ENCODE measurements at places on chromosomes 12 and 14. TPM values are rescaled to one million over a fixed set of nuclear protein-coding genes. Genes with fewer than 3 reads are reported as not detected.
A peak's percentile ranks its signal among the peaks of the same experiment; 100 is the strongest.

The C12orf57 gene
- polyA plus RNA-seq, result 259 TPM

The WNT5B gene
- not detected for polyA plus RNA-seq

The FAM181A gene
- not detected for polyA plus RNA-seq

The FOXN4 gene
- polyA plus RNA-seq, result not detected

The FGF23 gene
- not detected for polyA plus RNA-seq

The CAPZA3 gene
- polyA plus RNA-seq, result not detected

The ANAPC7 gene
- 26.9 TPM for polyA plus RNA-seq

The SLC25A47 gene
- not detected for polyA plus RNA-seq

GRCh38 chr12:102195826-102196225, 1.8 kb downstream of the PMCH start:
- no peaks in the 10 kb centered on the region for H3K4me1 ChIP-seq
- DNase-seq, result no peak
- no peaks in the 10 kb centered on the region for H3K36me3 ChIP-seq
- H3K27me3 ChIP-seq, result no peaks in the 10 kb centered on the region

GRCh38 chr12:118107694-118108093, 3.9 kb upstream of the VSIG10 start:
- no peak overlapping the region for H3K4me3 ChIP-seq
- H3K27ac ChIP-seq, result no peak overlapping the region
- no peaks in the 10 kb centered on the region for H3K36me3 ChIP-seq

GRCh38 chr14:94823556-94824341, 53.8 kb upstream of the GSC start:
- H3K4me3 ChIP-seq, result no peak overlapping the region
- no peak for DNase-seq
- no peaks in the 10 kb centered on the region for H3K36me3 ChIP-seq
- no peak overlapping the region for H3K27ac ChIP-seq

DNA sequence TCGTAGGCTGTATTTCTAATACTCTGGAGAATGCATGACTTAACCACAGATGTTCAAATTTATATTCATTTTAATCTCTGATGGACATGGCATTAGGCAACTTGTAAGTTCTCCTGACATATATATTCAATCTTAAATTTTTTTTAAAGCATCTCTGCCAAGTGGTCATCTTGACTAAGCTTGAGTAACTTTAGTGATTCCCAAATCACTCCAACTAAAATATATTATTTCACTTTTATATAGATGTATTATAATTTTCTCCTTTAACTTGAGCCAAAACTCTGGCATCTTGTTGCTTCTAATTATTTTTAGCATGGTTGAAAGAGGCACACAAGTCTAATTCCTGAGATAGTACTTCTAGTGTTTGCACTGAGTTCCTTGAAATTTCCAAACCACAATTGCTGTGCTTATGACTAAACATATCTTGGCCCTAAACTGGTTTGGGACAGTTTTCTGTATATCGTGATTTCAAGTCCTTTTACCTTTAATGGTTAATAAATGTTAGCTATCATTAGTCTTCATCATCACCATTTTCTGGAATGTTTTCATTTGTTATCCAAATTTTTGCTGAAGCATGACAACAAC, 8.4 kb downstream of the LRFN5 start:
- no peaks in the 10 kb centered on the region for H3K4me1 ChIP-seq
- no peak overlapping the region for H3K27ac ChIP-seq
- DNase-seq, result no peak
- peaks cover under 1% of the 10 kb centered on the region for H3K27me3 ChIP-seq
- no peak overlapping the region for H3K4me3 ChIP-seq

- no peaks in the 10 kb centered on the region for H3K4me1 ChIP-seq
- no peak for DNase-seq
- H3K4me3 ChIP-seq, result no peak overlapping the region
- H3K27ac ChIP-seq, result no peak overlapping the region
- H3K36me3 ChIP-seq, result no peaks in the 10 kb centered on the region
- H3K27me3 ChIP-seq, result no peaks in the 10 kb centered on the region
Observed at GRCh38 chr14:31920001-31920400, 157.1 kb upstream of the ARHGAP5 start.

DNA sequence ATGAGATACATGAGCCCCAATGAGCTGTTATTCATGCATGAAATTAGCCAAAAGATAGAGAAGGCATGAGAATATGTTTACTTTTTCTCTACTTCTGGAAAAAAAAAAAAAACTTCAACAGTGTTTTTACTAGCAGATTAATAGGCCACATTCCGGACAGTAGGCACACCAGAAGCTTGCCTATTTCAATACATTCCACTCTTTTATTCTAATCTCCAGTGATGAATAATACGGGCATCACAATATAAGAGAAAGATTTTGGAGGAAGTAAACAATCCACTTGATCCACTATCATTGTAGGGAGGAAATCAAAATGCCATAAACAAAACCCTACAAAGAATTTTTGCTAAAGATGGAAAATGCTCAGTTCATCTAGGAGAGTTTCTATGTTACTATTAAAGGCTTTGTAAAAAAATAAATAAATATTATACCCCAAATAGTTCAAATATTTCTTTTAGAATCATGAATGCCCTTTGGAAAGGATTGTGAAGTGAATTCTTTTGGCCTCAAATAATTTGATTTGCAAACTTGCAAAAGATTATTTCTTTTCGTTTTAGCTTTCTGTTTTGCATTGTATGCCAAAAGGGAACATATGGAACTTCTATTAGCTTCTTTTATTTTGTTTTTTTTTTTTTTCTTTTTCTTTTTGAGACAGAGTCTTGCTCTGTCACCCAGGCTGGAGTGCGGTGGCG, 232.6 kb downstream of the EPS8 start:
- DNase-seq, result no peak
- H3K27me3 ChIP-seq, result no peaks in the 10 kb centered on the region
- H3K27ac ChIP-seq, result no peak overlapping the region
- H3K36me3 ChIP-seq, result no peaks in the 10 kb centered on the region

- H3K27me3 ChIP-seq, result no peaks in the 10 kb centered on the region
- no peak overlapping the region for H3K27ac ChIP-seq
- DNase-seq, result no peak
- H3K36me3 ChIP-seq, result no peaks in the 10 kb centered on the region
- H3K4me3 ChIP-seq, result no peak overlapping the region
- H3K4me1 ChIP-seq, result no peaks in the 10 kb centered on the region
Observed at GRCh38 chr12:25889185-25889584, 69.3 kb upstream of the RASSF8 start.

DNA sequence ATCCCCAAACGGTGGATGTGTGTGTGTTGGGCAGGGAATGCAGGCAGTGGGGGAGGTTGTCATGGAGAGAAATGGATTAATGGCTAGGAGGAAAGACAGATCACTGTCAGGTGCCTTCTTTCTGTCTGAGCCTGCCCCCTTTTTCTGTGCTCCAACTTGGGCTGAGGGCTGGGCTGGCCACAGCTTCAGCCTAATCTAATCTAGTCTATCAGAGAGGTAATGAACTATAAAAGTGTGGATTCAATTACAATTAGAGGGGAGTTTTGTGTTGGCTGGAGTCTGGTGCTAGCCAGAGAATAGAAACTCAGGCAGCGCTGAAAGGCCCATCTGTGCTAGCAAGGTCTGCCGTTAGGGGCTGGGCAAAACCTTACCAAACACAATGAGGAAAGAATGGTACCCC, 41.2 kb downstream of the NEUROD4 start:
- no peak for DNase-seq
- H3K27me3 ChIP-seq, result no peaks in the 10 kb centered on the region
- H3K36me3 ChIP-seq, result no peaks in the 10 kb centered on the region
- H3K4me1 ChIP-seq, result no peaks in the 10 kb centered on the region

GRCh38 chr12:71562676-71563595, 100.7 kb downstream of the ZFC3H1 start:
- H3K4me3 ChIP-seq, result no peak overlapping the region
- H3K27me3 ChIP-seq, result no peaks in the 10 kb centered on the region
- no peak overlapping the region for H3K27ac ChIP-seq
- H3K36me3 ChIP-seq, result no peaks in the 10 kb centered on the region

- DNase-seq, result no peak
- no peak overlapping the region for H3K27ac ChIP-seq
- no peaks in the 10 kb centered on the region for H3K36me3 ChIP-seq
- no peaks in the 10 kb centered on the region for H3K27me3 ChIP-seq
- H3K4me3 ChIP-seq, result no peak overlapping the region
- peaks cover 16% of the 10 kb centered on the region for H3K4me1 ChIP-seq
Observed at GRCh38 chr12:39440101-39440500, 2.8 kb downstream of the KIF21A start.

GRCh38 chr14:59678352-59678751, 101.7 kb upstream of the CCDC175 start:
- DNase-seq, result no peak
- no peaks in the 10 kb centered on the region for H3K27me3 ChIP-seq
- no peaks in the 10 kb centered on the region for H3K36me3 ChIP-seq
- no peak overlapping the region for H3K27ac ChIP-seq
- no peaks in the 10 kb centered on the region for H3K4me1 ChIP-seq

GRCh38 chr12:101619858-101620761, 25.3 kb downstream of the MYBPC1 start:
- no peaks in the 10 kb centered on the region for H3K36me3 ChIP-seq
- DNase-seq, result no peak
- H3K4me1 ChIP-seq, result peaks cover 5% of the 10 kb centered on the region
- no peak overlapping the region for H3K27ac ChIP-seq
- no peaks in the 10 kb centered on the region for H3K27me3 ChIP-seq
- H3K4me3 ChIP-seq, result no peak overlapping the region

DNA sequence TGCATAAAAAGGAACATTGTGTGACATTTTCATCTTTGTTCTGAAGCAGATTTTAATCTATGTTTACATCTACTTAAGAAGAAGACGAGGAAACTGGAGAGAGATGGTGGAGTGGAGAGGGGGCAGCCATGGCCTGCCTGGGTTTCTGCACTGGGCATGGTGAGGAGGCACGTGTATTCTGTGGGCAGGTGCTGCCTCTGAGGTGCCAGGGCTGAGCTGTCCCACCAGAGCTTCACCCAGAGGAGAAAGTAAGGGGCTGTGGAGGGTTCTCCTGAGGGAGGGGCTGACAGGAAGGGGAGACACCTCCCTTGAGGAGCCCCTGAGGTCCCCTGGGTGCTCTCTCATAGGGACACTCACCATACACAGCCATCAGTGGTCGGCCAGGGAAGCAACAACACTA, 372.4 kb upstream of the OR4E1 start:
- peaks cover 8% of the 10 kb centered on the region for H3K4me1 ChIP-seq
- no peaks in the 10 kb centered on the region for H3K36me3 ChIP-seq
- no peaks in the 10 kb centered on the region for H3K27me3 ChIP-seq
- DNase-seq, result no peak

DNA sequence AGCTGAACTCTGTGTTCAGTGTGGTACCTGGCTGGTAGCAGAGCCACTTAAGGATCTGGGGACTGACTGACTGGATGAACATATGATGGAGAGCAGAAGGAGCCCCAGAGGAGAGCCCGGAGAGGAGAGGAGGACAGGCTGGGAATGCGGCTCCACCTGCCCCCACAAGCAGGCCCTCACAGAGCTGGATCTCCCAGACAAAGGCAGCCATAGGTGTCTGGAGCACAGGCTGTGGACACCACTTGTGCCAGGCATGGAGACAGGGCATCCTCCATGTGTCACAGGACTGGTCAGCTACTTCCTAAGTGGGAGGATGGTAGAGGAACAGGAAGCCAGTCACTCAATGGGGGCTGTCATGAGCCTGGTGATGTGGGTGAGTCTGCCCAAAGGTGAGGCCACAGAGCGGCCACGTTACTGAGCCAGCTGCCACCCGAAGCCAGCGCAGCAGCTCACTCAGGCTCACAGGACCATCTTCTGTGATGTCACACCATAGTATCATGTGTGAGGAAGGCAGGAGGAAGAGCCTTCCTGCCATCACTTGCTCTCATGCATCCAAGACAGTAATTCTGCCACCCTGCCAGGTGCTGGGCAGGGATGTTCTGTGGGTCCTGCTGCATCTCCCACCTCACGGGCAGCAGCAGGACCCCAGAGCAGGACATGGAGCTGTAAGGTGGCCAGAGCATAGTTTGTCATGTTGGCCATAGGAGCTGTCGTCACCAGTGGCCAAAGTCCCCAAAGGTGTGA, 72.1 kb downstream of the PRIMA1 start:
- H3K27ac ChIP-seq, result no peak overlapping the region
- no peaks in the 10 kb centered on the region for H3K27me3 ChIP-seq
- H3K36me3 ChIP-seq, result no peaks in the 10 kb centered on the region

DNA sequence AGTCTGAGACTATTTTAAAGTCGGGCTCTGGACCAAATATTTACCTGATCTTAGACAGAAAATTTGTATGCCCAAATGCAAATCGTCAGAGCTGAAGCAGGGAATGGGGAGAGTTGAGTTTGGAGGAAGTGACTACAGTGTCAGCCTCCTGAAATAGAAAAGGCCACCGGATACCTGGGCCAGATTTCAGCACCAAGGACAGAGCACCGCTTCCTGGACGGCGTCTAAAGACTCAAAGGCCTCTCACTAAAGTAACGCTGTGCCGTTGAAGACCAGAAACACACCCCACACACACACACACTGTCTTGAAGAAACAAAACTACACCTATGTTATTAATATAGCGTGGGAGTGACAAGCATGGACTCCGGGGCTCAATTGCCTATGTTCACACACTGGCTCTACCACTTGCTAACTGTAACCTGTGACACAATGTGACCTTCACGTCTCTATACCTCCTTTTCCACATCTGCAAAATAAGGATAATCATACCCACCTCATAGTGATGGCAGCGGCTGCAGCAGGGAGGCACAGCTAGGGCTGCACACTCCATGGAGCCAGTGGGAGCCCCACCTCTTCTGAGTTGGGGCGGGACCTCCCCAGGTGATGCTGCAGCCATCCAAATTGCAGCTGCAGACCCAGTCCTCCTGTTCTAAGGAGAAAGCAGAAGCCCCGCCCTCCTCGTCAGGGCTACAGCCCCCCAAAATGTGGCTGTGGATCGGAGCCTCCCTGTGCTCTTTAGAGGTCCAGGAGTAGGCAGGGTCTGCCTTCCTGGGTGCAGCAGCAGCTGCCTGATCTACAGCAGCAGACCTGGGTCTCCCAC, 35.6 kb downstream of the KRT76 start:
- H3K4me1 ChIP-seq, result no peaks in the 10 kb centered on the region
- no peaks in the 10 kb centered on the region for H3K36me3 ChIP-seq
- no peak overlapping the region for H3K4me3 ChIP-seq

GRCh38 chr12:47165934-47166333, 86.2 kb upstream of the AMIGO2 start:
- no peak overlapping the region for H3K27ac ChIP-seq
- H3K4me1 ChIP-seq, result no peaks in the 10 kb centered on the region
- no peak overlapping the region for H3K4me3 ChIP-seq
- no peaks in the 10 kb centered on the region for H3K27me3 ChIP-seq

- peaks cover 90% of the 10 kb centered on the region for H3K4me1 ChIP-seq
- H3K4me3 ChIP-seq, result peak overlapping the region; percentile 50
- DNase-seq, result peak; percentile 62
- H3K27me3 ChIP-seq, result no peaks in the 10 kb centered on the region
Observed at GRCh38 chr14:100072783-100073346, 7.6 kb downstream of the EVL start.

- no peaks in the 10 kb centered on the region for H3K4me1 ChIP-seq
- H3K36me3 ChIP-seq, result no peaks in the 10 kb centered on the region
- H3K27ac ChIP-seq, result no peak overlapping the region
- no peak for DNase-seq
Observed at GRCh38 chr12:117854339-117855012, 114.3 kb downstream of the KSR2 start.

DNA sequence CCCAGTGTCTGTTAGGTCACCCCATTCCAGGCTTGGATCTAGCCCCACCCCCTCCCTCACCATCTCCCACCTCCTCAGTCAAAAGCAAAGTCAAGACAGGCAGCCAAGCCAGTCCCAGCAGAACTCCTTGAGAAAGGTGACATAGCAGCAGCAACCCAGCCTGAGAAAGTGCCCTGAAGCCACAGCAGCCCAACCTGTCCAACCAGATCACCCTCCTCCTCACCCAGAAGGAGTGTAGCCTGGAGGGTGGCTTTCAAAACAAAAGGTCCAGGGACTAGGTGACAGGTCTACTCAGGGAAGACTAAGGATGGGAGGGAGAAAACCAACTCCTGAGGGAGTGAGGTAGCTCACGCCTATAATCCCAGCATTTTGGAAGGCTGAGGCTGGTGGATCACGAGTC, 5.2 kb downstream of the RAB15 start:
- H3K36me3 ChIP-seq, result no peaks in the 10 kb centered on the region
- peaks cover 12% of the 10 kb centered on the region for H3K4me1 ChIP-seq
- no peak overlapping the region for H3K4me3 ChIP-seq

All from CD8-positive, alpha-beta memory T cell (primary cell).